T-helper 22 cell (primary cell): ENCODE measurements at places on chromosomes 6 and 20.
A peak's percentile ranks its signal among the peaks of the same experiment; 100 is the strongest.

DNA sequence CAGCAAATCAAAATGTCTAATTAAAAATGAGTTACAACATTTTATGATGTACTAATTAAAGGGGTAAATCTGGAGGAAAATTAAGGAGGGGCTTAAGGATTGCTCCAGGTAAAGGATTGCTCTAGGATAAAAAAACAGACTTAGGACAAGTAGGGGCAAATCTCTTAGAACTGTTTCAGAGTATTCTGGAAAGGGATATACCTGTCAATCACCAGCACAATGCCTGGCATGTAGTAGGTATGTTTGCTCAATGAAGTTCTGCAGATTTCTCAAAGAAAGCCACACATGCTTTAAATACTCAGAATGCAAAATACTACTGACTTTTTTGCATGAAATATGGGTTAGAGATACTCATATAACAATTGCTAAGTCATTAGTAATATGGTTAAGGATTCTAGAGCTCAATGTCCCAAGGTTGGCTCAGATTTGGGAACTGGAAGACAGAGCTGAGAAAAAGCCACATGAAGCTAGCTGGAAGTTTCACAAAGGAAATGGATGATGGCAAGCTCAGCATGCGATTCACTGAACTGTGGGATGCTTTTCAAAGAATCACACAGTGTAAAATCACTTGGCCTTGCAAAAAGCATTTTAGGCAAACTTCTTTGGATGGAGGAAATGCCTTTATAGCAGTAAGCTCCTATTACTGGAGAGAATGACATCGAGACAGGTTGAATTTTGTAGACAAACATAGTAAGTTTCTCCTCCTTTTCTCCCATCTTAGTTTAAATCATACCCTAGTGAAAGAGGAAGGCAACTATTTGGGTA lies 72.8 kb downstream of the MAP3K5 start:
- DNase-seq = no peak

- no peak for DNase-seq
Measured at GRCh38 chr6:156126535-156126934, 650.6 kb upstream of the ARID1B start.

- DNase-seq = no peak
Measured at GRCh38 chr20:55977690-55978459, 27.4 kb downstream of the CBLN4 start.

DNA sequence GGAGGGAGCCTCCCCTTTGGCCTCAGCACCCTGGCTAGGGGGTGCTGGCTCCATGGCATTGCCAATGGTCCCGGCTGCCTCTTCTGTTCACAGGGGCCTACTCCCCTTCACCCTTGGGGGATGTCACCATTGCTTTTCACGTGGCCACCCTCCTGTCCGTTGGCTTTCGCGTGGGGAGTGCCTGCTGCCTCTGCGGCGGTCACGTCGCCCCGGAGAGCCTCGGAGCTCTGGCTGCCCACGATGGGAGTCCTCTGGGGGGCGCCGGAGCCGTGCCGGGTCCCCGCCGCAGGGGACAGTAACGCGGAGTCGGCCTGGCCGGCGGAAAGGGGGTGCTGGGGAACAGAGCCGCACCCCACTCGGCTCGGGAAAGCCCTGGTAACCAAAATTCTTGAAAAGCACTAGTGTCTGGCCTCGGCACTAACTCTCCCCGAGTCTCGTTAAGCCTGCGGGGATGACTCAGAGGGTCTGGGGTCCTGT lies 661 bp upstream of the HEBP2 start:
- peak; percentile 23 for DNase-seq

- DNase-seq = no peak
Measured at GRCh38 chr6:156687789-156688619, 89.2 kb upstream of the ARID1B start.

GRCh38 chr6:76510489-76510888 lies 438.0 kb upstream of the IMPG1 start:
- DNase-seq = no peak

- DNase-seq = no peak
Measured at GRCh38 chr6:110738899-110739365, 76.3 kb downstream of the CDK19 start.

DNA sequence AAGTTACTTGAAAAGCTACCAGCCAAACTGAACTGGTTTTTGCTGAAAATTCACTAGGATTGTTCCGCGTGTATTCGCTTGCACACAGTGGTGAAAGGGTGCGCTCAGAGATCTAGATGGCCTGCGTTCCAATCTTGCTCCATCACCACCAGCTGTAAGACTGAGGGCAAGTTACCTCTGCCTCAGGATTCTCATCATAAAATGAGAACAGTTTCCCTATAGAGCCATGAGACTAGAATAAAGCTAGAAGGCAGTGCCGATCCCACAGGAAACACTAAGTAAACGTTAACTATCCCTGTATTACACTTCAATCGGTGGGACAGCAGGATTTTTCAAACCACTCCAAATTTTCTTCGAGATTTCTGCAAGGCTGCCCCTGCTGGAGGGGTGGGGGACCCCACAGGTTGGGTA lies 838 bp downstream of the AHCY start:
- no peak for DNase-seq

DNA sequence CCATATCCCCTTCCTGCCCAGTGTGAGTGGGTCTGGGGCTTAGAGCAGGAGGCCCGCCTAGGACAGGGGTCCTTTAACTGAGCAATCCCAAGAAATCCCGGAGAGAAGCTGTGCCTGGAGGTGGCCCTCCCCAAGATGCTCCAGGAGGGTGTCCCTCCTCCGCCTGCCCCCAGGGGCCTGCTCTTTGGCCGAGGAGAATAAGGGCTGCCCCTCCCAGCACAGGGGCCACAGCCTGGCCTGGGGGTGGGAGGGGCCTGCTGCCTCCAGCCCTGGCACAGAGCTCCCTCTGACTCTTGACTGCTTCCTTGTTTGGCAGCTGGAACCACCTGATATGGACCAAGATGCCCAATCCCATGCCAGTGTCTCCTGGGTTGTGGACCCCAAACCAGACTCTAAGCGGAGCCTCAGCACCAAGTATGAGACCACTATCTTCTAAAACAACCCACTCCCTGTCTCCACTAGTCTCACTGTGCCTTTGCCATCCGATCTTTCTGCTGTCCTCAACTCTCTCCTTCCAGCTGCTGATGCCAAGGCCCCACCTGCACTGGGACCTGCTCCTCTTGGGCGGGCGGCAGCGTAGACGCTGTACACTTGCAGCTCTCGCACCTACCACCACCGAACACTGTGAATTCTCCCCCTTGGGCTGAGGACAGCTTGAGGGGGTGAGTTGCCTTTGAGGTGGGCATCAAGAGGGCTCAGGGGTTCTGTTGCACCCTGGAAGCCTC lies 54.3 kb downstream of the TCP11 start:
- no peak for DNase-seq

GRCh38 chr20:48687117-48687800 lies 140.5 kb downstream of the PREX1 start:
- no peak for DNase-seq

DNA sequence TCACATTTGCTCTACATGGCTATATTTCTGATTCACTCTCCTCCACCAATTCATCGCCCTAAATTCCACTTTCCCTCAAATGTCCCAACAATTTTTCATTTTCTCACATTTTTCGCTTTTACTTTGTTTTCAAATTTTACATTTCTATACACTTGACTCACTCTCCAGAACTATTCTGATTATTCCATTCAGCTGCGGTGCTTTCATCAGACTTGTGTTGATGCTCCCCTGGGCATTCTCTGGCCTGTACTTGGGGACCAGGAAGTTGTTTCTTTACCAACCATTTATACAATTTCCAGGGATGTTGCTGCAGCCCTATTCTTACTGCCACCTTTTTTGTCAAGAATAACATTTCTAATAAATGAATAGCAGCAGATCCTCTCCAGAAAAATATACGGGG lies 444.8 kb downstream of the MAFB start:
- DNase-seq = no peak

DNA sequence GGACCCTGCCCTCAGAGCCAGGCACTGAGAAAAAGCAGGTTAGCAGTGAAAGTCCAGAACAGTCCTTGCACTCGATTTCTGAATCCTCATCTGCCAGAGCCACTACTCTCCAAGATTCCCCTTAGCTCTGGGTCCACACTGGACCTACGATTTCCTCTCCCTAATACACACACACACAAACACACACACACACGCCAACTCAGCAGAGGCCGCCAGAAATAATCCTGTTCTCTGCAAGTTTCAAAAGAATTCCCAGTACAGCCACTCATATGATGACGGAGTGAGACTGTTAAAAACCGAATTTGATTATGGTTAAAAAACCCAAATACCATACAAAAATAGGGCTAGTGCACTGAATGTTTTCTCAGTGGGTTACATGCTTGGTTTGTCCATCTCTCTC lies 90.8 kb downstream of the GMPR start:
- no peak for DNase-seq

- no peak for DNase-seq
Measured at GRCh38 chr6:67952948-67953347, 682.1 kb upstream of the ADGRB3 start.

- DNase-seq = no peak
Measured at GRCh38 chr20:47479506-47479905, 22.2 kb upstream of the NCOA3 start.

DNA sequence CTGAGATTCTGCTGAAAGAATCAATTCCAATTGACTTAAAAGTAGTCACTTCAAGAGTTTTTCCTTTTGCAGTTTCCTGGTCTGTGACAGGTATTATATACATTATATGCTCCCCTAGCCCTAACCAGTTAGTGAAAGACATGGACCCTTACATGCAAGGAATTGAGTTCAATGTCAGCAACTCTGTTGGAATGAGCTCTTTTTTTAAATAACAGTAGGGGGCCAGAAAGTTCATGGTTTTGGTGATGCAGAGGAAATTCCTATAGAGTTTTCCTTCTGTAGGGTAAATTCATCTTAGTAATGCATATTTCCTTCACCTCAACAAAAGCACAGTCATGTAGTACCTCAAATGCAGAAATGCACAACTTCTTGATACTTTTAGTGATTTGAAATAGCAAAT lies 172.2 kb downstream of the KIF6 start:
- DNase-seq = no peak

GRCh38 chr20:13022401-13023155 lies 13.8 kb downstream of the SPTLC3 start:
- no peak for DNase-seq

GRCh38 chr6:27688014-27688586 lies 215.2 kb upstream of the ZNF184 start:
- peak; percentile 71 for DNase-seq

DNA sequence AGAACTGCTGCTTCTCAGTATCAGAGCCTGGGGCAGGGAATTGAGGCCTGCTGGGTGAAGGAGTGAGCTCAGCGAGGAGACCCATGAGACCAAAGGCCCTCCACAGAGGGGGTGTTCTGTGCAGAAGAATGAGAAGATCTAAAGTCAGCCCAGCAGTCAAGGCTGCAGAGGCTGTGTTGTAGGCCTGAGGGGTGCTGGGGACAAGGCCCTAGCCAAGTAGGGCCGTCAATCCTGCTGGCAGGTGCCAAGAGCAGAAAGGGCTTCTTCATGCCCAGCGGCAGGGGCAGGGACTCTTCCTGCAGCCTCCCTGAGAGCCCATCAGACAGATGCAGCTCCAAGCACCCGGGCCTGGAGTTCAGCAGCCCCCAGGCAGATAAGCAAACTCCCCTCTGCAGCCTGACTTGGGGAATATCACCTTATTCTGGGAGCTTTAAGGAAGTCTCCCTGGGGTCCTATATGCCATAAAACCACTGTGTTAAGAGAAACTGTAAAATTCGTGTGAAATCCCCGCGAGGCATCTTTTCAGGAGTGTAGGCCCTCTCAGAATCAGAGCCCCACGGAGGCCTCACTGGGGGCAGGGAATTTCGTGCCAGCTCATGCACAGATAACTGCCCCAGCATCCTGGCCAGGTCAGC lies 9.0 kb downstream of the CCDC167 start:
- no peak for DNase-seq

- DNase-seq = no peak
Measured at GRCh38 chr6:87884203-87884602, 163.4 kb upstream of the SPACA1 start.

GRCh38 chr6:33787954-33788693 lies 806 bp downstream of the LEMD2 start:
- DNase-seq = peak; percentile 39

GRCh38 chr6:83055366-83055964 lies 10.2 kb downstream of the UBE3D start:
- DNase-seq = no peak

GRCh38 chr6:163019926-163020325 lies 292.2 kb downstream of the PACRG start:
- DNase-seq = no peak

DNA sequence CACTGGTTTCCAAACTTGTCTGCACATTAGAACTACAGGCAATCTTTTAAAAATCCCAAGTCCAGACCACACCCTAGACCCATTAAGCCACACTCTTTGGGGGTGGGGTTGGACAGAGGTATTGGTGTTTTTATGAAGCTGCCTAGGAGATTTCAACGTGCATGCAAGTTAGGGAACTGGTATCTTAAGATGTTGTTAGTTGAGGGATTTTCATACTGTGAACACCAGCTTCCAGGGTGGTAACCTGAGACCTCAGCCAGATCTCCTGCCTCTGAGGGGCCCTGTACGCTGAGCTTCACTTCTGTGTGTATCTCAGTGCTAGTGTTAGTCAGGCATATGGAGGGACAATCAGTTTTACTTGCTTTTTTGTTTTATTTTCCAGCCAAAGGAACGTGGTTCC lies 138.0 kb downstream of the UTRN start:
- DNase-seq = no peak

GRCh38 chr6:151481786-151482185 lies 12.0 kb upstream of the CCDC170 start:
- no peak for DNase-seq

GRCh38 chr6:105711216-105711615 lies 308.3 kb upstream of the PREP start:
- DNase-seq = no peak

- DNase-seq = no peak
Measured at GRCh38 chr20:47143657-47144056, 212.8 kb downstream of the ZMYND8 start.

DNA sequence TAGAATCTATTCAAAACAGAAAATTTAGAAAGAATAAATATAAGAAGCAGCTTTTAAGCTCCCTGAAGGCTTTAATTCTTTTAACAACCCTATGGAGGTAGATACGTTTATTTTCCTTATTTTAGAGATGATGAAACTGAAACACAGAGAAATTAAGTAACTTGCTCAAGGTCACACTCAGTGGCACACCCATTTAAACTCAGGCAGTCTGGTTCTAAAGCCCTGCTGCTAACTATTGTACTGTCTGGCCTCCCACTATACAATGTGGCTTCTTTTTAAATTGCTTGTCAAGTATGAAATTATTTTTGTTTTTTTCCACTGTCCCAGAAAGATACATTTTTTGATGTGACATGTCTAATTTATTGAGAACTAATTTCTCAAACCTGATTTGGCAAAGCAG lies 55.7 kb downstream of the FAM217A start:
- no peak for DNase-seq

DNA sequence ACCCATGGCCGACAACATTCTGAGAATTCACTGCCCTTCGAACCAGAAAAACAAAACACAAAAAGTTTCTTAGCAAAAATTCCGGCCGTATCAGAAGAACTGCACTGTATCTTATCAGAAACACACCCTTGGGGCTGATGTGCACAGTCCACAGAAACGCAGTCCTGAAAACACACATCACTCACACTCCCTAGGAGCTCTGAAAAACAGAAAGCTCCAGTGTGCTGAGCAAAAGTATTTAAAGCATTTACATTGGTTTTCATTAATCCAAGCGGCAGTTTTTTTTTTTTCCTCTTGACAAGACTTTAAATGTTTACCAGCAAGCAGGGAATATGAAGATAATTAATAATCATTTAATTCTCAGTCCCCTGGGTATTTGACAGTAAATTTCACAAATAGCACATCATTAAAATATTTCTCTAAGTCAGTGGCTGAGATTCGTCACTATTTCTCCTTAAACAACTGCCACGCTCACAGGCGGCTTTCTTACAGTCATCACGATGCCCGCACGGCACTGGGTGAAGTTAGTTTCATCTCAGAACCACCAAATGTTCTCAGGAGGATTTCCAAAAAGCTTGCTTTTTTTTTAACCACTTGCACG lies 13.3 kb downstream of the NFATC2 start:
- peak; percentile 33 for DNase-seq
